ENCODE measurements at places on chromosomes 4 and X.

- DNase-seq = no peak
Measured at GRCh38 chr4:113810906-113811305, 49.4 kb upstream of the CAMK2D start.

DNA sequence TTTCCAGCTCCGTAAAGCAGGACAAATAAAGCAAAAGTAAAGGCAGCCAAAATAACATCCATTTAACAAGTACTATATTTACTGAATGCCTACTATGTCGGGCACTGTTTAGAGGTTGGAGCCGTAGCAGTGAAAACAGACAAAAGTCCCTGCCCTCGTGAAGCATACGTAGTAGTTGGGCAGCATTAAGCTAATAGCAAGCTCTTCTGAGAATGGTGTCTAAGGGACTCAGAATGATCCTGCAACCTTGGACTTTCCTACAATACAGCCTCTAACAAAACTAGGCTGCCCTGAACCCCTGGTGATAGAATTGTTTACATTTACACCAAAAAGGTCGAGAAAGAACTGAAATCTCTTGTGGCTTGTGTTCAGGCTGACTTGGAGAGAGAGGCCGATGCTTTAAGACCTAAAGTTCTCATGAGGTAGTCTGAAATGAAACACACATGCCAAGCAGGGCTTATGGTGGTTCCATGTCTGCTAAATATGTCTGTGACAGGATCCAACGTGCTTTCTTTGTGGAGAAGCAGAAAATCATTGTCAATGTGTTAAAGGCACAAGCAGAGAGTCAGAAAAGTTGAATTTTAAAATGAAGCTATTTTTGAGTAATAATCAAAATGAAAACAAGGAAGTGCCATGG is 898 bp upstream of the PDGFC start:
- no peak for DNase-seq

GRCh38 chr4:151324124-151324751 is 1.2 kb downstream of the SH3D19 start:
- no peak for DNase-seq

GRCh38 chr4:106522839-106523238 is 154.3 kb upstream of the GIMD1 start:
- DNase-seq = no peak

GRCh38 chrX:24956828-24957227 is 58.9 kb downstream of the ARX start:
- DNase-seq = no peak

- DNase-seq = no peak
Measured at GRCh38 chr4:1472911-1473518, 66.8 kb upstream of the NKX1-1 start.

DNA sequence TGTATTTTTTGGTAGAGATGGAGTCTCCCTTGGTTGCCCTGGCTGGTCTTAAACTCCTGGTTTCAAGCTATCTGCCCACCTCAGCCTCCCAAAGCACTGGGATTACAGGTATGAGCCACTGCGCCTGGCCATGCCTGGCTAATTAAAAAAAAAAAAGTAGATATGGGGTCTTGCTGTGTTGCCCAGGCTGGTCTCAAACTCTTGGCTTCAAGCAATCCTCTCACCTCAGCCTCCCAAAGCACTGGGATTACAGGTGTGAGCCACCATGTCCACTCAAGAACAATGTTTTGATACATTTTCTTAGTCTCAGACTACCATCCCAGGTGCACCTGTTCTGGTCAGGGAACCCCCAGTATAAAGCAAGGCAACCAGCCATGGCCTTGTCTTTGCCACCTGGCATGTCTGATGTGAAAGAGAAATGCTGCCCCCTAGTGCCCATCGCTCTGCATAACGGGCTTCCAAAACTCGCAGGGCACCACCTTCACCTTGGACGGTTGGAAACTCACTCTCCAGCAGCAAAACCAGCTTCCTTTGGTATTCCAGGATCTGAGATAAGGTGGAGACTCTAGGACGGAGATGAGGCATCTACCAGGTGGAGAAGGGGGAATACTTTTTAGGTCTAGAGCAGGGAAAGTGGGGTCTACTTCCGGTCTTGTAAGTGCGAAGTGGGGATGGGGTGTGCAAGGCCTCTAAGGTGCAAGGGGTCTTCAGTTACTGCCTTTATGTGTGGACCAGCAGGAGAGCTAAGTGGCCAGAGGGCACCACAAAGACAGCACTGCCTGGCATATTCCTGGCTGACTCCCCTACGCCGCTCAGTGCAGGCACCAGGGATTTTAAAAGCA is 47.7 kb upstream of the AFAP1 start:
- DNase-seq = peak; percentile 74

DNA sequence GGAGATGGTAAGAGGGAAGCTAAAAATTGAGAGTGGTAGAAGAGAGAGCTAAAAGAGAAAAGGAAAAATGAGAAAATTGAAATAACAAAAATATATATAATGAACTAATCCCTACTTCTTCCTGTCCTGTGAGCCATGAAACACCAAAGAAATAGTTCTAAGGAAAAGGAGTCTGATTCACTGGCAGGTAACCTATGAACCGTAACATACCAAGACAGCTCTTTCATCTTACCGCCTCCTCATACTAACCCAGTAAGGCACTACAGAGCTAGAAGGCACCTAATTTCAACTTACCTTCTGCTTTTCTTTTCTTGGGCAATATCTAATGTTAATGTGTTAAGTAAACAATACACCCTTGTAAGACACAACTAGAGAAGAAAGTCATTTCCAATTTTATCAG is 297.7 kb upstream of the DIAPH2 start:
- DNase-seq = no peak

- DNase-seq = no peak
Measured at GRCh38 chr4:175326796-175327195, 408.6 kb downstream of the ADAM29 start.

DNA sequence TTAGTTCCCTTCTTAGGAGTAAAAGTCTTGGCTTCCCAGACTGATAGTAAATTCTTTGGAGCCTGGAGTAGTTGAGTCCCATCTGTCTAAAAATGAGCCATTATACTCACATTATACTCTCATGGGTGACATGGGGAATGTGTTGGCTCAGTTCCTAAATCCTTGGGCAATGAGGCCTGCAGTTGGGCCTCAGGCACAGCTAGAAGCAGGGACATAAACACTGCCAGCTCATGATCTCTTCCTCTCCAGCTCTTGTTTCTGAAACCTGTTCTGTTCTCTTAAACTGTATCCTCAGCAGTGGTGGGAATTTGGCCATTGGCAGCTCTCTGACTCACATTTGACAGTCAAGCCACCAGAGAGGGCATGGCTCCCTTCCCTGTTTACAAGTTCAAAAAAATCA is 212.5 kb downstream of the SPATA18 start:
- DNase-seq = no peak

GRCh38 chr4:123978637-123979036 is 582.0 kb downstream of the SPRY1 start:
- no peak for DNase-seq

- no peak for DNase-seq
Measured at GRCh38 chrX:40043895-40044294, 53.9 kb downstream of the BCOR start.

DNA sequence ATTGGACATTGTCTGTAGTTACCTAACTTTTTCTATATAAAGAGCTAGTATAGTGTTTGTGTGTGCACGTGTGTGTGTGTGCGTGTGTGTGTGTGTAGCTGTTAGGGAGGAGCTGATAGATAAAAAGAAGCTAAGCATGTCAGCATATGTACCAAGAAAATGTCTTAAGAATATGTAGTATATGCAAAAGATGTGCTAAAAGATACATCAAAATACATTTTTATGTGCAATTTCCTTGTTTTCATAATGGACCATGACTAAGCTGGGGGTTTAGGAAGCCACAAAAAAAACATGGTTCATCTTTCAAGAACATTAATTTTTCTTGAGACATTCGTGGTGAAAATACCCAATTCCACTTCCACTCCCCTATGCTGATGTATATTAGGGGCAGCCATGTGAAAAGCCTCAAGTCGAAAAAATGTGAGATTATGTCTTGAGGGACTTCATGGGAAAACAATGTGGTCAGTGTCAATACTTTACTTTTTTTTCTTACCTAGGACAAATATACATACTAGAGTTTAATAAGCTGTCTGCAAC is 1599.7 kb downstream of the ARAP2 start:
- DNase-seq = no peak

GRCh38 chrX:106894978-106895452 is 8.1 kb downstream of the RIPPLY1 start:
- DNase-seq = no peak

DNA sequence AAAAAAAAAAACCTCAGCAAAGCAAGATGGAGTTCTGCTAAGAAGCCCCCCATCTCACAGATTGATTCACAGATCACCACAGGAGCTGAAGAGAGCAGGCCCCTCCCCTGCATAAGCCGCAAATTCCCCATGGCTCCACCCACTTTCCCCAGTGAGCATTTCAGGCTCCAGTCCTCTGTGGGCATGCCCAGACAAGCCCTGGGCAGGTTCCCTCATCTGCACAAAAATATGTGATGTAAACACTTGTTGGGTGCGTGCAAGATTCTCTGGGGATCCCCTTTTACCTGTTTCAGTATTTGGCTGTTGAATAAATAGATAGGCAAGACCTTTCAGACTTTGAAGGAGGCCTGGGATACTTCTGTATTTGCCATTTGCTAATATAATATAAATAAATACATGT is 514.3 kb downstream of the PCDH7 start:
- DNase-seq = no peak

GRCh38 chr4:88982757-88983156 is 74.2 kb downstream of the FAM13A start:
- no peak for DNase-seq

- DNase-seq = no peak
Measured at GRCh38 chrX:20968996-20969395, 405.2 kb upstream of the CNKSR2 start.

GRCh38 chrX:38930474-38930873 is 129.2 kb downstream of the MID1IP1 start:
- DNase-seq = no peak

GRCh38 chrX:1535241-1536041 is 1.5 kb downstream of the P2RY8 start:
- DNase-seq = peak; percentile 34

DNA sequence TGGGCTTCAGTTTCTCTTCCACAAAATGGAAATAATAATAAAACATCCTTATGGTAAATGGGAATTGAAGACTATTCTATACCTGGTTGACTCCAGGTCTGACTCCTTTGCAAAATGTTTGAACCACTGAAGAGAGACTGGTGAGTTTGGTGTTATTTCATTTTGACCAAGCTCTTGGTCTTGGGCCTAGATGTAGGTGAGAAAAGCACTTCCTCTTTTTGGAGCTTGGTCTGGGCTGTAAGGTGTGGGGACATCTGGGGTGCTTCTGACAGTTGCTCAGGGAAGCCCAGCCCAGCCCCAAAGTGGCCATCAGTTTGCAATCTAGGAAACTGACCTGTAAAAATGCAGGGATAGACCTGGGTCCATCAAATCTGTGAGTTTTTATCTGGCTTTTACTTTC is 26.8 kb upstream of the SOD3 start:
- DNase-seq = no peak

GRCh38 chr4:67700116-67700737 is 728 bp downstream of the UBA6 start:
- no peak for DNase-seq

DNA sequence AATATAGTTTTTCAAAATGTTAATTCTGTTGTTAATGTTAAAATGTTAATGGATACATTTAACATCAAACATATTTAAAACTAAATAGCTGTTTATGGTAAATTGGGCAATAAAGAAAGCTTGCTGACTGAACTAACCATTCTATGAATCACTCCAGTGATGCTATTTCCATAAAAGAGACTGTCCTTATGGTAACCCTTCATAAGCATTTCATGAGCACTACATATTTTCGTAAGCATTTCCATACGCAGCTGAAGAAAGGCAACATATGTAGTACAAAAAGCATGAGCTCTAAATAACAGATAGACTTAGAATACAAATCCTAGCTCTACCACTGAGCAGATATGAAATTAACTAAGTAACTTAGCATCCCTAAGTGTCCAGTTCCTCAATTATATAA is 188.9 kb downstream of the COL25A1 start:
- DNase-seq = no peak

DNA sequence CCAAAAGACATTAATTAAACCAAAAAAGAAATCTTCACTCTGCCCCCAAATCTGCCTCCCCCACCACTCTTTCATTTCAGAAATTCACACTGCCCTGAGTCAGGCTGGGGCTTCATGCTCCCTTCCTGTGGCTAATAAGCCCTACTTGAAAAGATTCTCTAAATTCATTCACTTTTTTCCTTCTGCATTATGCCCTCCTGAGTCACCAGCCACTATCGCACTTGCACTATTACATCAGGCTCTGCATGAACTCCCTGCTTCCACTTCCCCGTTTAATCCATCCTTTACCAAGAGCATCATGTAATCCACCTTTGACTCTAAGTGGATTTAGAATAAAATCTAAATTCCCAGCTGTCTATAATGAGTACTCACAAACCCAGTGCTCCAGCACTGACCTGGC is 295.4 kb upstream of the KLF3 start:
- DNase-seq = no peak

DNA sequence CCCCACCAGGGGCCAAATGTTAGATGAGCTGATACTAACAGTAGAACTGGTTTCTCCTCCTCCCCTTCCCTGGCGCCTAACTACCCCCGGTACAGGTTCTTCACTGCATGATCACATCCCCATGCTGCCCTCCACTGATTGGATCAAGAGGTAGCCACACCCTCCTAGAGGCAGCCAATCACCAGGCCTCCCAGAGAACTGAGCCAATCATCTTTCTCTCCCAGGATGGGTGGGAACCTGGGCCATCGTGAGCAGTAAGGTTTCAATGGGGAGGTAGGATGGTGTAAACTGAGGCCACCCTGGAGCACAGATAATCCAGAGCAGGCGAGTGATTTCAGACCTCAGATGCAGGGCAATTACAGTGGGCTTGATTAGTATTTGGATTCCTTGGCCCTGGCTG is 64.2 kb downstream of the PPP2R2C start:
- DNase-seq = no peak

- DNase-seq = no peak
Measured at GRCh38 chr4:158068068-158068467, 104.8 kb downstream of the GASK1B start.

DNA sequence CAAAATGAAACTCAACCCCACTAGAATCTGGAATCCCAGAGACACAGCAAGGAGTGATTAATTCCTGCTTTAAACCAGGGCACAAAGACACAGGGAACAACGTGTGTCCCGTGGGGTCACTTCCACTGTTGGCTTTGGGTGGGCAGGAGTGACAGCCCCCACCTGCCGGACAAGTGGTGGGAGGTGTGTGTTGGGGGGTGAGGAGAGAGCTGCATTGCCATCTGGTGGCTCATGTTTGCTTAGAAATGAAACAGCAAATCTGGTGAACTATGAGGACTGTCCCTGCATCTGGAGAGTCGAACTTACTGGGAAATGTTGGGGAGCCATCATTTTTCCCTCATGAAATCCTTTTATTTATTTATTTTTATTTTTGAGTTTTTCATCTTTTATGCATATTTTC is 75.9 kb upstream of the AFAP1 start:
- no peak for DNase-seq

DNA sequence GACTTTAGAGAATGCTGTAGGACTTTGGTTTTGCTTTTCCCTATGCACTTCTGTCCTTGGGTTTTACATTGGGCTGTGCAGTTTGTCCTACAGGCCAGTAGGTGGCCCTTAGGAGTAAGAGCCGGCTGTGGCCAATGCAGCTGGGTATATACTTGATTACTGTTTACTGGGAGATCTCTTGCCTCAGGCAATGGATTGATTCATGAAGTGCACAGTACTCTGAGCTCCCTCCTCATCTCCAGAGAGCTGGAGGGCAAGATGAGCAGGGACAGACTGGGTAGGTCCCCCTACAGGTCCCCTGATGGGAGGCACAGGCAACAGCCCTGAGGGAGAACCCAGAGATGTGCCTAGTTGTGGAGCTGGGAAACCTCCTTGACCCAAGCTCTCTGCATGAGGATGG is 103.8 kb upstream of the QRFPR start:
- no peak for DNase-seq

GRCh38 chrX:33840176-33840575 is 291.9 kb downstream of the FAM47A start:
- DNase-seq = no peak
